ENCODE measurements at places on chromosomes 6 and 20.

DNA sequence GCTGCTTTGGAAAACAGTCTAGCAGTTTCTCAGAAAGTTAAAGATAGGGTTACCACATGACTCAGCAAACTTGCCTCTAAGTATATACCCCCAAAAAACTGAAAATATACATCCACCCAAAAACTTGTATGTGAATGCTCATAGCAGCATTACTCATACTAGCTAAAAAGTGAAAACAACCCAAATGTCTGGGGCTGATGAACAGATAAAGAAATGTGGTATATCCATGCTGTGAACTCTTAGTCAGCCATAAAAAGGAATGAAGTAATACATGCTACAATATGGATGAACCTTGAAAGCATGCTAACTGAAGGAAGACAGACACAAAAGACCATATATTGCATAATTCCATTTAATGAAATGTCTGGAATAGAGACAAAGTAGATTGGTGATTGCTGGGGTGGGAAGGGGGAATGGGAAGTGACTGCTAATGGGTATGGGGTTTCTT lies 79.9 kb upstream of the GLP1R start:
- DNase-seq: no peak

GRCh38 chr6:43268355-43268700 lies 25.0 kb downstream of the TTBK1 start:
- no peak for DNase-seq

- DNase-seq: no peak
Observed at GRCh38 chr20:1651268-1652058, 6.1 kb downstream of the SIRPG start.

GRCh38 chr6:92810913-92811312 lies 608.4 kb downstream of the EPHA7 start:
- DNase-seq: no peak

Measured in stimulated activated CD4-positive, alpha-beta T cell treated with anti-CD3 and anti-CD28 coated beads, Interleukin-15, amount 100 ng/mL, for 1 hour (primary cell).